Fibroblast of skin of right quadriceps (primary cell): ENCODE measurements at places on chromosomes 1 and 21.

GRCh38 chr1:20584890-20585289, 4.0 kb upstream of the CDA start:
- DNase-seq: no peak

DNA sequence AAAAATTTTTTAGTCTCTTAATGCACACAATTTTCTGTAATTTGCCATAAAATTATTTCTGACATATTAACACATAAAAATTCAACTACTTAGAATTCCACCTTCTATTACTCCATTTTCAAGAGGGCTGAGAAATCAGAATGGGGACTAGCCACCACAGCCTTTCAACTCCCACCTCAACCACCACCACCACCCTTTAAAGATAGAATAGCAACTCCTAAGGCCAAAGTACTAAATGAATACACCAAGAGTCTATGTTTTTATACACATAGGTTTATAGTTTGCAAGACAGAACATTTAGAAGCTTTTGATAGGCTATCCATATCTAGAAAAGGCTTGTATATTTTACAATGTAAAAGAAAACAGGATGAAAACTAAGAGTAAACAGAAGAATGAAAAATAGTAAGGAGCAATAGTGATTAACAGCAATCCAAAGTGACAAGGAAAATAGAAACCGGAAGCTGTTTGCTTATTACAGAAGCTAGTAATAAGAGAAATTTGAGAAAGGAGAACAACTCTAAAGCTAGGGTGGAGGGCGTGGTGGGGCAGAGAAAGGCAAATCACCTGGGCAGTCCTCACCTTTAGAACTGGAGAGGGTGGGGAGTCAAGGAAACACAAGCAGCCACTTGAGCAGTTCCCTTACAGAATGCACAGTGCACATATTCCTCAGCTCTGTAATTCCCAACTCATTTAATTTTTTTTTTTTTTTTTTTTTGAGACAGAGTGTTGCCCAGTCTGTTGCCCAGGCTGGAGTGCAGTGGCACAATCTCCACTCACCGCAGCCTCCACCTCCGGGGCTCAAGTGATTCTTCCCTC, 27.7 kb downstream of the EPS15 start:
- DNase-seq: no peak

GRCh38 chr1:107413546-107413945, 272.7 kb downstream of the NTNG1 start:
- no peak for DNase-seq

DNA sequence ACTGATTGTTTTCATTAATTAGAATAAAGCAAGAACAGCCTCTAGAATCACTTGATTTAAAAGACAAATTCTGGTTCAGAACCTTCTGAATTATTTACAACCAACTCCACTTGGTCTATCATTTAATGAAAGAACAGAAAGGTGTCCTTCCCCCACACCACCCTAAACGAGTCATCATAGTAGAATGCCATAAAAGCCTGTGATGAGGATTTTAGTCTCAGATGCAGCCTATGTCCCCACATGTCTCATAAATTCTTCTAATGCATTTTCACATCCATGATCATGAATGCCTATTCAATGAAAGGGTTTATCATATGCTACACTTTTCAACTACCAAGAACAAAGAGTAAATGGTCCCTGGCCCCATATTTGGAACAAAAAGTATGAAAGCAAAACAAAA, 508.1 kb downstream of the DPYD start:
- DNase-seq: peak; percentile 58

DNA sequence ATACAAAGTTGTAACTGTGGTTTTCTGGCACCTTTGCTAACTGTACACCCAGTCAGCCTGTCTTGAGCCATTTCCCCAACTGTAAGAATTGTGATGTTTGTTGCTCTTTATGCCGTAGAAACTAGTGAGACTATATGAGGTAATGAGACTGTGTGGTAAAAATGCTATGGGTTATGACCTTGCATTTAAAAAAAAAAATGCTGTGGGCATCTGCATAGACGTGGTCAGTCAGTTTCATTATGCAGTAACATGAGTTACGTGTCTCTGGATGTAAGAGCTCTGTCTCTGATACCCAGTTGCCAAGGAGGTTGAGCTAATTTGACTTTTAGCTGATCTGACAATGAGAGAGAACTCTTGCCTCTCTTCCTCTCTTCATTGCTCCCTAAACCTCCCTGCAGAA, 80.6 kb upstream of the LAMC2 start:
- peak; percentile 20 for DNase-seq
